Foreskin fibroblast (primary cell): ENCODE measurements at places on chromosomes 13 and 19.
A peak's percentile ranks its signal among the peaks of the same experiment; 100 is the strongest.

GRCh38 chr13:42420304-42420703 is 148.4 kb downstream of the AKAP11 start:
- no peak for DNase-seq

GRCh38 chr19:7831452-7831851 is 1.4 kb downstream of the EVI5L start:
- DNase-seq: peak; percentile 20

- no peak for DNase-seq
Measured at GRCh38 chr13:21328201-21328600, 130.9 kb downstream of the ZDHHC20 start.

DNA sequence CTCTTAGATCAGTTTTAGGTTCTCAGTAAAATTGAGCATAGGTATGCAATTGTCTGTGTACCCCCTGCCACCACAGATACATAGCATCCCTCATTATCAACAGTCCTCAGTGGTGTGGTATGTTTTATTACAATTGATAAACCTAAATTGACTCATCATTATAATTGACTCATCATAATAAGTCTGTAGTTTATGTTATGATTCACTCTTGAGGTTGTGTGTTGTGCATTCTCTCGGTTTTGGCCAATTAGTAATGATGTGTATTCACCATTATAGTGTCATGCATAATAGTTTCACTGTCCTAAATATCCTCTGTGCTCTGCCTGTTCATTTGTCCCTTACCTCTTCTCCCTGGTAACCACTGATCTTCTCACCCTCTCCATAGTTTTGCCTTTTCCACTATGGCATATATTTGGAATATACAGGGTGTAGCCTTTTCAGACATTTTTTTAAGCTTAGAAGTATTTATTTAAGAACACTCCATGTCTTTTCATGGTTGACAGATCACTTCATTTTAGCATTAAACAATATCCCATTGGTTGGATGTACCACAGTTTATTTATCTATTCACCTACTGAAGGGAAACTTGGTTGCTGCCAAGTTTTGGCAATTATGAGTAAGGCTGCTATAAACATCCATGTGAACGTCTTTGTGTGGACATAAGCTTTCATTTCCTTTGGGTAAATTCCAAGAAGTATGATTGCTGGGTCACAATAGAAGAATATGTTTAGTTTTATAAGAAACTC is 1620.6 kb upstream of the MIR17HG start:
- DNase-seq: peak; percentile 9

DNA sequence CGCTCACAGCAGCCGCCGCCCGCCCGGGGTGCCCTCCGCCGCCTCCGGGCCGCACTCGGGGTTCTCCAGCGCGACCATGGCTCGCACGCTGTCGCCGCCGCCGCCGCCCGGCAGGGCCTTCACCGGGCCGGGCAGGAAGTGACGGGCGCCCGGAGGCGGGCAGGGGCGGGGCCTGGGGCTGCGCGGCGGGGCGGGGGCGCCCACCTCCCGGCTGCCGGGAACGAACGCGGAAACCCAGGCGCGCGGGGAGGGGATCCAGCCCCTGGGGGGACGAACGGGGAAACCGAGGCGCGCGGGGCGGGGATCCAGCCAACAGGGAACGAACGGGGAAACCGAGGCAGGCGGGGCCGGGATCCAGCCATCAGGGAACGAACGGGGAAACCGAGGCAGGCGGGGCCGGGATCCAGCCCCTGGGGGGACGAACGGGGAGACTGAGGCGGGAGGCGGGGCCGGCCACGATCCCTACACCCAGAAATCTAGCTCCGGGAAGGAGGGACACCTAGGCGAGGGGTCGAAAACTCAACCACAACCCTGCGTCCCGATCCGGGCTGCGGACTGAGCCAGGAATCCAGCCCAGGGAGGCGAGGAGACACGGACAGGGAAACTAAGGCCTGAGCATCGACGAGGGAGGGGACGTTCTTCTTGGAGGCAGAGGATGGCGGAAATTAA is at the start of gene R3HDM4:
R3HDM4 (minus strand) TSS at position 140 of the 669 bp plus-strand sequence; CDS start at position 78, 62 bp downstream.
- peak; percentile 83 for DNase-seq

DNA sequence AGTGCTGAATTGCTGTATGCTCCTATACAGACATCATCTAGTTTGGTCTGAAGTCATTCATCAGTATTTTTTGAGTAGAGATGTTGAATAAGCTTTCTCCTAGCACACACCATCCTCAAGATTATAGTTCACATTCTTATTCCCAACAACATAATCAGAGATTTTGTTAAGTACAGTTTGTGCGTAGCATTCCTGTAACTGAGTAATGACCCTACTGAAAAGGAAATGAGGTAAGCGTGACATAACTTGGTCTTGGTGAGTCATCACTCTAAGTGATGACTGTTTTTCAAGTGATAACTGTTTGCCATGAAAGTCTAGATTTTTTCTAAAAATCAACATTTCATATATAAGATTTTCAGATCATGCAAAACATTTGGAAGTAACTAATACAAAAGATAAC is 18.5 kb upstream of the FAM216B start:
- peak; percentile 87 for DNase-seq

DNA sequence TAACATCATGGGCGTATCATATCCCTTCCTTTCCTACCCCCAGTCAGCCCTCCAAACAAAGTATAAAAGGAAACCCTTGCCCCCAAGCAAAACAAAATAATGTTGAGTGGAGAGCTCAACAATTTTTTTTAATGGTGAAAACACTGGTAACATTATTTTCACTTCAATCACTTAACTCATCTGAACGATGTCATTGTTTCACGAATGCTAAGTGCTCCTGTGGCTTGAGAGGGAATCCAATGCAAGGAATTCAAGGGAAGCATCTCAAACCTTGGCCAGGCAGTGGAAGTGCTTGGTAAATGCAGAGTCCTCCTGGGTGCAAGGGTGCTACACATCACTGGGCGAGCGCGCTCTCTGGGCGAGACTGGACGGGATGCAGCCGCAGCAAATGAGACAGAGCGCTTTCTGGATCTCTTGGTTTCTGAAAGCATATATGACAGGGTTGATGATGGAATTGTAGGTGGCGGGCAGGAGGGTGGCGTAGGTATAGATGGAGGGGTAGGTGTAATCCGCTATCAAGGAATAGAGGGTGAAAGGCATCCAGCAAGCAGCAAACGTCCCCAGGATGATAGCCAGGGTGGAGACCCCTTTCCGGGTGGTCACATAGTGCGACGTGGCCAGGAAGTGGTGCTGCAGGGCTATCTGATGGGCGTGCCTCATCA is 2.0 kb downstream of the GPR12 start:
- DNase-seq: no peak

DNA sequence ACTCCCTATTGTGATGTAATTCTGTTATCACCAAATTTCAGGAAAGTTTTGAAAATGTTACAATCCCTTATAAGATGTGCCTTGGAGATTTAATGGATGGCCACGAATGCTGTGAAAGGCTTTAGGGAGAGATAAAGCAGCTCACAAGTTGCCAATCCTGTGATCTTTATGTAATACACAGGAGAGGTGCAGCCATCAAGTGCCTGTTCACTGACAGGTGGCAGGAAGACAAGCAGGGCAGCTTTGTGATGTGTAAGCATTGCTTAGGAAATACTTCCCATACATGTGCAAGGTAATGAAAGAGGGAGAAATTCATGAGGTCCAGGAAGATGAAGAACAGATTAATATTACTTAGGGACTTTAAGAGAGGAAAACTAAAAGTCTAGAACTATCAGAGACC is 628.8 kb downstream of the SLITRK6 start:
- no peak for DNase-seq

DNA sequence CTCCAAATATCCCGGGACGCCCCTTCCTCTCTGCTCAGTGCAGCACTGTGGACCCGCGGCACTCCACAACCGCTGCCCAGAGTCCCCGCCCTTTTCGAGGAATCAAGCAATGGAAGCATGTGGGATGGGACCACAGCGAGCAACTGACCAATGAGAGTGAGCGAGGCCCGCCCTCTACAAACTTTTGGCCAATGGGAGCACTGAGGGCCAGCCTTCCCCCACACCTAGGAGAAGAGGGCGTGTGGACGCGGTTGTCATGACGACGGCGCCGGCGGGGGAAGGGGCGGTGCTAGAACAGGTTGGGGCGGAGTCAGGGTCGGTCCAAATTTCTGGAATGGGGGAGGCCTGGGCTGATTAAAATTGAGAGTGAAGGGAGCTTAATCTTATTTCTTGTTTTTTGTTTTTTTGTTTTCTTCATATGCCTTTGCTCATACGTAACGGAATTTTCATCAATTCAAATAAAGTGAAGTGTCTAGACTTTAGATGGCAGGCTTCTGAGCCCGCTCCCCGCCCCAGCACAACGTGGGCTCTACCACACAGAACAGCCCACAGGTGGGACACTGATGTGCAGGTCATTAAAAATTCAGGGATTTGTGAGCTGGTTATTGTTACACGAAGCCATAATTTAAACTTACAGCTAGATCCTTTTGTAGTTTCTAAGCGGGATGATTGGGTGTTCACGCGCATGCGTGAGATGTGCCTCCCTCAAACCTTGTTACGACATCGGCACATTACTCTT is at the start of gene DNAAF3:
DNAAF3 (minus strand) TSS at position 84 of the 739 bp plus-strand sequence. CDS start 200 bp downstream, outside the sequence.
- DNase-seq: peak; percentile 99

GRCh38 chr13:108932196-108932595 is 302.8 kb downstream of the MYO16 start:
- DNase-seq: no peak

DNA sequence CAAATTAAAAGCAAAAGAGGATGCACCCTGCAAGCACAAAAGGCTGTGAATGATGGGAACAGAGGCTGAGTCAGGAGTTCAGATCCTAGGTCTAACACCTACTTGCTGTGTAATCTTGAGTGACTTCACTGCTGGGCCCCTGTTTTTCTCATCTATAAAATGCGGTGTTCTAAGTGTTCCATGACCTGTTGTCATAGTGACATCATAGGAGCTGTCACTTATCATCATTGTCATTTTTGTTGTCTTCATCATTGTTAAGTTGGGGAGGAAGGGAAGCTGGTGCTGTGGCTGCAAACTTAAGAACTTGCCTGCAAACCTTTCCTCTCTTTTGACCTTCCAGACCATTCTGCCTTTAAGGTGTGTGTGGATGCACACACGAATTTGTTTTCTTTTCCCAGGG is 20.6 kb downstream of the ACSBG2 start:
- no peak for DNase-seq

GRCh38 chr13:98374750-98375149 is 197.7 kb upstream of the RNF113B start:
- DNase-seq: no peak

- no peak for DNase-seq
Measured at GRCh38 chr13:29260684-29261083, 334.8 kb downstream of the SLC7A1 start.

DNA sequence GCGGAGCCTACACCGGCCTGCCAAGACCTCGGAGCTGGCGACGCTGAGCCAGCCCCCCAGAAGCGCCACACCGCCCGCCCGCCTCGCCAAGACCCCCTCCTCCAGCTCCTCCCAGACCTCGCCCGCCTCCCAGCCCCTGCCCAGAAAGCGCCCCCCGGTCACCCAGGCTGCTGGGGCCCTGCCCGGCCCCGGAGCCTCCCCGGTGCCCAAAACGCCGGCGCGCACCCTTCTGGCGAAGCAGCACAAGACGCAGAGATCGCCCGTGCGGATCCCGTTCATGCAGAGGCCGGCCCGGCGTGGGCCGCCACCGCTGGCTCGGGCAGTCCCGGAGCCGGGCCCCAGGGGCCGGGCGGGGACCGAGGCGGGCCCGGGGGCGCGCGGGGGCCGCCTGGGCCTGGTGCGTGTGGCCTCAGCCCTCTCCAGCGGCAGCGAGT is 10.2 kb downstream of the C19orf25 start:
- peak; percentile 77 for DNase-seq

DNA sequence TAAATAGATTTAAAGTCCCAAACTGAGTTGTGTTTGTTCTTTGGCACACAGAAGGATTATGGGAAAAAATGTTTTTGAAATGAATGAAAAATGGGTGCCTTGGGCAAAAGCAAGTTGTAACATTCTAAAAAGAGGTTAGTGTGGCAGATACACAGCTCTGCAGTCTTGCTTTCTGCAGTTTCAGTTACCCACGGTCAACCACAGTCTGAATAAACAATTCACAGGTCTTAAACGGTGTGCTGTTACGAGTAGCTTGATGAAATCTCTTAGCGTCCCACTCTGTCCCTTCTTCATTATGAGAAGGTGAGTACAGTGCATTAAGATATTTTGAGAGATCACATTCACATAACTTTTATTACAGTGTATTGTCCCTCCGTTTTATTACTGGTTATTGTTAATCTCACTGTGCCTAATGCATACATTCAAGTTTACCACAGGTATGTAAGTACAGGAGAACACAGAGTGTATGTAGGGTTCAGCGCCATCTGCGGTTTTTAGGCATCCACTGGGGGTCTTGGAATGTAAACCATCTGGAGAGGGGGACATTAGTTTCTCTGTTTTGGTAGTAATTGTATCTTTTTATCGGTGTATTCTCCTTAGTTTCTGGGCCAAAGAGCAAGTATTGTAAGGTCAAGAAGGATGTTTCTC is 8.1 kb downstream of the FARP1 start:
- DNase-seq: no peak

DNA sequence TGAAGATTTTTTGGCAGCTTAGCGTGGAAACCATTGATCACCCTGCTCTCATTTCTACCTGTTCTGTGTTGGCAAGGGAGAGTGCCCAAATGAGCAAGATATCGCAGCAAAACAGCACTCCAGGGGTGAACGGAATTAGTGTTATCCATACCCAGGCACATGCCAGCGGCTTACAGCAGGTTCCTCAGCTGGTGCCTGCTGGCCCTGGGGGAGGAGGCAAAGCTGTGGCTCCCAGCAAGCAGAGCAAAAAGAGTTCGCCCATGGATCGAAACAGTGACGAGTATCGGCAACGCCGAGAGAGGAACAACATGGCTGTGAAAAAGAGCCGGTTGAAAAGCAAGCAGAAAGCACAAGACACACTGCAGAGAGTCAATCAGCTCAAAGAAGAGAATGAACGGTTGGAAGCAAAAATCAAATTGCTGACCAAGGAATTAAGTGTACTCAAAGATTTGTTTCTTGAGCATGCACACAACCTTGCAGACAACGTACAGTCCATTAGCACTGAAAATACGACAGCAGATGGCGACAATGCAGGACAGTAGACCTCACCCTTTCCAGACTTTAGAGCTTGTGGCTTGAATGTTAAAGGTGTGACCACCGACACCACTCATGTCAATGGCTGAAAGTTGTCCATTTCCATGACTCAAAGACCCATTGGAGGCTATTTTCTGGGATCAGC is 5.8 kb downstream of the CEBPG start:
- DNase-seq: no peak

DNA sequence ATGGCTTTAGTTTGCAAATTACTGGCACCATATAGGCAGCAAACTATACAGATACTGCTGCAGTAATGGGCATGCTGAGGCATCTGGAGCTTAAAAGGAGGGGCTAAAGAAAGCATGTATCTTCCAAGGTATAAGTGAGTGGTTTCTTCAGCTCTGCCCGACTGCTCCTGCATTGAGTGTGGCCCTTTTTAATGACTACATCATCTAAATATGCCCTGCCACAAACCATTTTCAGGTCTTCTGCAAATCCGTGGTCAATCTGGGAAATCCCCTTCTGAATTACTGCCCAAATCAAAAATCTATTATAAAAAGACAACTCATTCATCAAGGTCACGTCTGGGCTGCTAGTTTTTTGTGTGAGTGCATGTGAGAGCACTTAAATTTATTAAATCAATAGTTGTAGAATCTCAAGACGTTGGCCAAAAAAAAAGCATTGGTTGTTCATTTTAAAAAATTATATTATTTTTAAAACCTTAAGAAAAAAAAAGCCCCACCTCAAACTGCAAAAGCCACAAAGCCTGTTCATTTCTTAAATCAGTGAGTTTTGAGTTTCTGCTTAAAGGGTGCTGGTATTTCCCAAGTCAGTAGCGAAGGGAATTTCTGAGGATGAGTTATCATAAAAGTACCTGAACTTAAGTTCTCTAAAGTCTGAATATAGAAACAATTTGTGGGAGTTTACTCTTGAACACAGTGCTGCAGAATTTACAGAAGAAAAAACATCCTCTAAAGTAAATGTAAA is 16.3 kb downstream of the LCP1 start:
- DNase-seq: no peak

GRCh38 chr13:19604306-19604705 is 29.2 kb upstream of the MPHOSPH8 start:
- DNase-seq: no peak
